ENCODE measurements at places on chromosomes 3 and 15. TPM values are rescaled to one million over a fixed set of nuclear protein-coding genes. Genes with fewer than 3 reads are reported as not detected.

RARRES1 gene
- not detected for total RNA-seq

AADACL2 gene
- not detected for total RNA-seq

HESX1 gene
- total RNA-seq, result 0.63 TPM

RTP4 gene
- 3.0 TPM for total RNA-seq

TTLL13 gene
- total RNA-seq, result 1.4 TPM

CHRFAM7A gene
- total RNA-seq, result not detected

ERICH6 gene
- total RNA-seq, result not detected

PAQR9 gene
- total RNA-seq, result not detected

CIDEC gene
- not detected for total RNA-seq

P2RY12 gene
- total RNA-seq, result not detected

AMIGO3 gene
- total RNA-seq, result 0.21 TPM

IL5RA gene
- total RNA-seq, result not detected

TM4SF4 gene
- total RNA-seq, result not detected

SLITRK3 gene
- not detected for total RNA-seq

KCNMB2 gene
- total RNA-seq, result not detected

P2RY14 gene
- 2.5 TPM for total RNA-seq

CCR9 gene
- total RNA-seq, result not detected

MELTF gene
- total RNA-seq, result 8.8 TPM

ACP3 gene
- total RNA-seq, result not detected

FSD2 gene
- total RNA-seq, result not detected

RYR3 gene
- not detected for total RNA-seq

CCRL2 gene
- 1.7 TPM for total RNA-seq

CTXN2 gene
- 0.07 TPM for total RNA-seq

PP2D1 gene
- total RNA-seq, result not detected

TMEM202 gene
- not detected for total RNA-seq

PLAAT1 gene
- not detected for total RNA-seq

CLASP2 gene
- 65.3 TPM for total RNA-seq

PCOLCE2 gene
- 0.33 TPM for total RNA-seq

IFRD2 gene
- 231 TPM for total RNA-seq

TMEM212 gene
- total RNA-seq, result not detected

DLEC1 gene
- 0.54 TPM for total RNA-seq

SENP8 gene
- 1.7 TPM for total RNA-seq

ALCAM gene
- 26.3 TPM for total RNA-seq

FGF7 gene
- total RNA-seq, result not detected

CADM2 gene
- total RNA-seq, result not detected

PLA1A gene
- 0.31 TPM for total RNA-seq

GNAT1 gene
- total RNA-seq, result not detected
